Activated CD8-positive, alpha-beta memory T cell treated with anti-CD3 and anti-CD28 coated beads, Interleukin-2, amount 50 U/mL, for 48 hours (primary cell): ENCODE measurements at places on chromosomes 2 and 18.

- peak; percentile 25 for DNase-seq
These were observed 23.7 kb downstream of the TTLL4 start for GRCh38 chr2:218734190-218734975.

DNA sequence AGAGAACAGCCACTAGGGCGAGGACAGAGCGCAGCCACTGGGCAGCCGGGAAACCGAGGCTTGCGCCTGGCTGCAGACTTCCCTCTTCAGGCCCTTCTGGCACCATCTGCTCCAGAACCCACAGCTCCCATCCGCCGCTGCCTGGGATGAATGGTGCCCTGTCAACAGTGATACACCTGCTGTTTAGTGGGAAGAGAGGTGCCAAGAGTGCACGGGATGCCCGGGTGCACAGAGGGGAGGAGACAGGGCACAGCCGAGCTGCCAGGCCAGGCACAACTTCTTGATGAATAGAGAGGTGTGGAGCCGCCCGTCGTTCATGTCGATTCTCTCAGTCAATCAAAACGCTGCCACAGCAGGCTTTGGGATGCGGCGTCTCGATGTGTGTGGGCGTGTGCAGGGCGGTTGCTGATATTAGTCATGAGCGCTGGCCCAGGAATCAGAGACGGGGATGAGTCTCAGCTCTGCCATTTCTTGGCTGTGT, 39.5 kb downstream of the RRM2 start:
- no peak for DNase-seq

- DNase-seq = no peak
These were observed 54.8 kb downstream of the TEX51 start for GRCh38 chr2:126953483-126953882.

- no peak for DNase-seq
These were observed 34.1 kb downstream of the ITGB1BP1 start for GRCh38 chr2:9388950-9389911.

DNA sequence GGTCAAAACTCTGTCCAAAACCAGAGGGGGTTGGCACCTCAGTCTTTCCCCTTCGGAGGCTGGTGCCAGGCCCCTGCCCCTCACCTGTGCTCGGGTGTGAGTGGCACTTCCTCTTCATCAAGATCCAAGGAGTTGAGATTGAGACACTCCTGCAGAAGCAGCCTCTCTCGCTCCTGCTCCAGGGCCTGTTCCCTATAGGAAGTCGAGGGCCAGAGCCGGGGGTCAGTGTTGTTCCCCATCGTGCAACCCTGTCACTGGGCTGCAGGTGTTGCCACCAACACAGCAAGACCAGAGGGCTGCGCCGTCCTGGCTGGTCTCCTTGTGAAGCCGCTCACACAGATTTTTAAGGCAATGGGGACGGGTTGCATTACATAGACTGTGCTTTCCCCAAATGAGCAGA, 18.9 kb downstream of the FAM178B start:
- no peak for DNase-seq

DNA sequence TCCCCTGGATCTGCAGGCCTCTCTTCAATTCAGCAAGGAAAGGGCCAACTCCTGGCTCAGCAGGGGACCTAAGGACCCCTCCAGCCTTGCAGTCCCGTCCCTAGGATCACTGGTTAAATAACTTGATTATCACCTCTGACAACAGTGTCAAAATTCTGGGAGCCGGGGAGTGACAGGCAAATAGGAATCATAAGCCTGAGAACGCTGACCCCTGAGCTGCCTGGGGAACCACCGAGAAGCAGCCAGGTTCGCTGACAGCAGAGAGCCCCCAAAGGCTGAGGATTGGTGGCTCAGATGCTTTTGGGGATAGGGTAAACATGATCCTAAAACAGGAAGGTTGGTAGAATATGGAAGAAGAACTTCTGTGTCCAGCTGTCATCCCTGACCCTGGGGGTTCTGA, 17.5 kb upstream of the TNS1 start:
- no peak for DNase-seq

GRCh38 chr18:49189772-49190171, 239.0 kb upstream of the SMAD7 start:
- DNase-seq = no peak

DNA sequence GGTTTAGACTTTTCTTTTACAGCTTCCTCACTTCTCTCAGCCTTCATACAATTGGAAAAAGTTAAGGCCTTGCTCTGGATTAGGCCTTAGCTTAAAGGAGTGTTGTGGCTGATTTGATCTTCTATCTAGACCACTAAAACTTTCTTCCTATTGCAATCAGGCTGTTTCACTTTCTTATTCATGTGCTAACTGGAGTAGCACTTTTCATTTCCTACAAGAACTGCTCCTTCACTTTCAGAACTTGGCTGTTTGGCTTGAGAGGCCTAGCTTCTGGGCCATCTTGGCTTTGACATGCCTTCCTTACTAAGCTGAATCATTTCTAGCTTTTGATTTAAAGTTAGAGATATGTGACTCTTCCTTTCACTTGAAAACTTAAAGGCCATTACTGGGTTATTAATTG, 114.3 kb downstream of the ARHGEF4 start:
- no peak for DNase-seq

GRCh38 chr2:137977790-137978189, 13.5 kb downstream of the HNMT start:
- no peak for DNase-seq

DNA sequence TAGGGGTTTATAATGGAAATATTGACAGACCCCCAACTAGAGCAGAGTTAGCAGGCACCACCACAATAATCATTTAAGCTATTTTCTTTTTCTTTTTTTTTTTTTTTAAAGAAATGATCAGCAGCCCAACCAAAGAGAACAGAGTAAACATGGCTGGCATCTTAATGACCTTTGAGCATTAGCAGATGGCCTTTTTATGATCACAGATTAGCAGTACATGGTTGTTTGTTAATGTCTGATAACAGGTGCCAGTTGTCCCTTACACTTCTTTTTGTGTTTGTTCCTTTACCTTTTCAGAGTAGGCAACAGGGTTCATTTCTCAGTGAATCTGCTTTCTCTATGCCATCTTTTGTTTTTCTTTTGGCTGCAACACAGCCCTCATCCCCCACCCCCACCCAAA, 747.0 kb downstream of the BCL11A start:
- no peak for DNase-seq

GRCh38 chr2:134919341-134920210, 954 bp downstream of the CCNT2 start:
- peak; percentile 79 for DNase-seq

DNA sequence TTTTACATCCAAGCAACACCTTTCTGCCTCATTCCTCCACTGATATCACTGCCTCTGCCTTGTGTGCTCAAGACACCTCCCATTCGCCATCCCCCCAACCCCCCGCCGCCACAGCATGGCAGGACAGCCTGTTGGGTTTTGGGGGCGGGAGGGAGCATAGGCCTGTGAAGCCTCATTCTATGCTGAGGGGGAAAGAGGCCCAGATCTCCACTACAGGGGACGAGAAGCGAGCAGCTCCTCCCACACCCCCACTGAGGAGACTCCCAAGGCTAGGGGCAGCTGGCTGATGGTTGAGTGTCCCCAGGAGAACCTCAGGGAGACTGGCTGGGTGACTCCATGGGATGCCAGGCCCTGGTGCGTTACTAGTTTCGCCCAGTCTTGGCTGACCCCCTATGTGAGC, 214.3 kb upstream of the SIX2 start:
- DNase-seq = no peak

DNA sequence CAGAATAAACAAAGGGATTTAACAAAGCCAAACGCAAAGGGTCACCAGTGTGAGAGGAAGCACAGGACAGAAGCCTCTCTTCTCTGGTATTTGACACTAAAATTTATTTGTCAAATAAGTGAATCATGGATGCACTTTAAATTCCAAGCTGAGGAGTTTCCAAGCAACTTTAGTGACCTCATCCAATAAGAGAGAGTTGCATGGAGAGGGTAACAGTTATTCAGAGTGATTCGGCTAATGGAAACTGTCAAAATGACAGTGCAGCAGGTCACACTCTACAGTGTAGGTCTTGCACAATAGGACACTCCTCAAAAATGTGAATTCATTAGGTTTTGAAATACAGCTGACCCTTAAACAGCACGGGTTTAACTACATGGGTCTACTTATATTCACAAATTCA, 103.9 kb upstream of the ACVR1C start:
- no peak for DNase-seq

DNA sequence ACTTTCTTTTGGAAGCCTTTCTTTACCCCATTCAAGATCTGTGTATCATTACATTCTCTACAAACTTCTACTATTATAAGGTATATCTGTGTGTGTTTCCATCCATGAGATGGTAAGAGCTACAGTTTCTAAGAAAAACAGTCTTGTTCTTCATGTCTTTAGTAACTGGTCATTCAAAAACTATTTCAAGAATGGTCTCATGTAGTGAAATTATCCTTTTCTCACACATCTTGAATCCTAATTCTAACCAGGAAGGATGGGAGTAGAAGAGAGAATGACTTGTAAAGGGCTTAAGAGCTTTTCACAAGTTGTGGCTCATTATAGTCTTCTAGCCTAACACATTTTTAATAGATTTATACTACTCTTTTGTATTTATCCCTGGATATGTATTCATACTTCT, 47.3 kb downstream of the ROCK1 start:
- no peak for DNase-seq

DNA sequence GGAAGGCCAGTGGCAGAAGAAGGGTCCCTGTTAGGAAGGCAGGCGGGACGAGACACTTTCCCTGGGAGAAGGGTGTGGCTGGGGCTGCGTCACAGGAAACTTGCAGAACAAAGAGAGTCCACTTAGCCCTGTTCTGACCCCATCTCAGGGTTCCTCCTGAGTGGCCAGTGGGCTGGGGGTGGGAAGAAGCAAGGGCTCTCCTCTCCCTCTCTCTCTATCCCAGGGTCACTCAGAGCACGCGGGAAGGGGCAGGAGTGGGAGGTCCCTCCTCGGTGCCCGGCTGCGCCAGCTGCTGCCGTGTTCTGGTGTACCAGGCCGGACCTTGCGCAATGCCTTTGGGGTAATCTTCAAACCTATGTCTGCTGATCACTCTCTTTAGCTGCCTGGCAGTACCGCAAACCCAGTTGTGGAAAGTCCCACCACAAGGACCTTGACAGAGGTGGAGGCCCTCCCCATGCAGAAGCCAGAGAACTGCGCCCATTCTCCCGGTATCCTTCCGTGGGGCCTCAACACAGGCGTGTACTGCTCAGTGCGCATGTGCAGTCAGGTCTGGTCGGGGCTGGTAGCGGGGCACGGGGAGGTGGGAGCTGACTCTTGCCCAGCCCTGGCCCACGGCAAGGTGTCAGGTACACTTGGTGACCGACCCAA, 47.8 kb upstream of the ST3GAL5 start:
- DNase-seq = no peak

GRCh38 chr2:205695460-205695991, 13.2 kb downstream of the NRP2 start:
- DNase-seq = no peak

DNA sequence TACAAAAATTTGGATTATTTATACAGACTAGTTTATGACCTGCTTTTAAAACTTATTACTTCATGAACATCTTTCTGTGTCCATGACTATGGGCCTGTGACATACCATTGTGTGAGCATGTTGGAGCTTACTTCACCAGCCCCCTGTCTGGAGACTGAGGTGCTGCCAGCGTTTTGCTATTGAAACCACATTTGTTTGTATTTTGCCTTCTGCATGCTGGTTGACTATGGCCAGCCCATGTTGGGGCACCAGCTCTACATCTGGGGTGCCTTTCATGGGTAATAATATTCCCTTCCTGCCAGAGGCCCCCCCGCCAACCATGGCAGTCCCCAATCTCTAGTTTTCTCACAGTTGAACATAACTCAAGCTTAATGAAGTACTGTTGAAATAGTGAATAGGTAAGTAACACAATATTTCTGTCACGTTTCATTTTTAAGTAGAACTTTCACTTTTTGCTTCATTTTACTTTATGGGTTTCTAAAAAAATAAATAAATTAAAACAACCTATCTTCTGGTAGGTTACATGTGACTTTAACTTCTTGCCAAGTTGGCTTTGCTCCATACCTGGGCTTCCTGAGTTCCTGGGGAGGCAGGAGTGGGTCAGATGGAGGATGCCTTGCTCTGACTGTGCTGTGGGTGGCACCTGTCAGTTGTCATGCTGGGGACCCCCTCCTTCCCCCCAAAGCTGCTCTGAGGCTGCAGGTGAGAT, 63.9 kb downstream of the DGKD start:
- peak; percentile 43 for DNase-seq

DNA sequence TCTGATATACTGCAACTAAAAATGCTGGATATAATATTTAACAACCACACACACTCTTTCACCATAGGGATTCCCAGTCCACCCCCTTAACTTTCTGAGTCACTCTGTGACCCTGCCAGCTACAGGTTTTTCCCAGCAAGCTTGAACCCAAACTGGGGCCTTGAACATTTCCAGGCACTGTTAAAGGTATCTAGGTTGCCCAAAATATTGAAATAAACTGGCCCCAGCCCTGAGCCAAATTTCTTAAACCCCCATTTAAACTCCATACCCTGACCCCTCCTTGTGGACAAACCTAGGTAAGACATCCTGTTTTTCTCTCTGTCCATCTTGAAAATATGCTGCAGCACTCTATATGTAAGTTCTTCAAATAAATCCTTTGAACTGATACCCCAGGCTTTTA, 19.7 kb upstream of the DCTN1 start:
- DNase-seq = no peak

GRCh38 chr2:16034151-16034974, 94.0 kb downstream of the MYCN start:
- DNase-seq = no peak

- DNase-seq = no peak
These were observed 228.6 kb downstream of the RND3 start for GRCh38 chr2:150258781-150259307.

DNA sequence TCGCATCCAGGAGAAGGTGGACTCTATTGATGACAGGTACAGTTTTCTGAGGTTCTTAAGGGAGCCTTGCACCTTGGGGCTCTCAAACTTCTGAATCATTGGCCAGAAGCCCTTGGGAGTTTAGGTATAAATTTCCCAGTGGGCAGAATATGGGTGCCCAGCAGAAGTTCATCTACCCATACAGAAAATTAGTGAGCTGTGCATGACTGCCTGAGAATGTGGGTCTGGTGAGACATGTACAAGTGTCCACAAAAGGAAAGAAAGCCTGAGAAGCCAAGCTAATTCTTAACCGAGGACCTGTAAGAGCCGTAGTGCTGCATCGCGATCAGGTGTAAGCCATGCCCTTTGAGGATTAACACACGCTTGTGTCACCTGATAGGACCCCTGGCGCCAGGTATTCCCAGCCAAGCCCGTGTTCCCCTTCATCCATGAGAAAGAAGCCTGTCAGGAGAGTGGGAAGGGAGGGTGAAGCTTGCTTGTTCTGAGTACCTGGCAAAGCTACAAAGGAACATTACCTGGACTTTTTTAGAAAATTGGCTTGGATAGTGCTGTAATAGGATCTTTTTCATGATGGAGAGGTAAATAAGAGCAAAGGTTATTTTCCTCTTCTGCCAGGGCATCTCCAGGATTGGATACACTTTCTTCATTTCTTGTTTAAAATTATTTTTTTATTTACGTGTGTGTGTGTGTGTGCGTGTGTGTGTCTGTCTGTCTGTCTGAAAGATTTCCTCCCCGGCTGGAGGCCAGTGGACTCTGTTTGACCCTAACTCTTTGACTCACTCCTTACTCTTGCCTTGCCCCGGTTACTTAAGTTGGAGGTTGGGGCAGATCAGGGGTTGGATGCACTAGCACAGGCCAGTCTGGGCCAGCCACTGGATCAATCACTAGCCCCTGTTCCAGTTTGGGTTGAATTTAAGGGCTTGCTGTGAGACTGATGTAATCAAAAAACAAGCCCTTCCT, 90.4 kb upstream of the EML6 start:
- no peak for DNase-seq

- DNase-seq = no peak
These were observed 88.3 kb downstream of the SOWAHC start for GRCh38 chr2:109702250-109702985.
